ENCODE measurements at places on chromosomes 1 and 21. TPM values are rescaled to one million over a fixed set of nuclear protein-coding genes. Genes with fewer than 3 reads are reported as not detected.

KRTAP22-2 gene
- not detected for total RNA-seq

USH2A gene
- total RNA-seq = under 0.01 TPM

CPLANE2 gene
- 16.7 TPM for total RNA-seq

DNA sequence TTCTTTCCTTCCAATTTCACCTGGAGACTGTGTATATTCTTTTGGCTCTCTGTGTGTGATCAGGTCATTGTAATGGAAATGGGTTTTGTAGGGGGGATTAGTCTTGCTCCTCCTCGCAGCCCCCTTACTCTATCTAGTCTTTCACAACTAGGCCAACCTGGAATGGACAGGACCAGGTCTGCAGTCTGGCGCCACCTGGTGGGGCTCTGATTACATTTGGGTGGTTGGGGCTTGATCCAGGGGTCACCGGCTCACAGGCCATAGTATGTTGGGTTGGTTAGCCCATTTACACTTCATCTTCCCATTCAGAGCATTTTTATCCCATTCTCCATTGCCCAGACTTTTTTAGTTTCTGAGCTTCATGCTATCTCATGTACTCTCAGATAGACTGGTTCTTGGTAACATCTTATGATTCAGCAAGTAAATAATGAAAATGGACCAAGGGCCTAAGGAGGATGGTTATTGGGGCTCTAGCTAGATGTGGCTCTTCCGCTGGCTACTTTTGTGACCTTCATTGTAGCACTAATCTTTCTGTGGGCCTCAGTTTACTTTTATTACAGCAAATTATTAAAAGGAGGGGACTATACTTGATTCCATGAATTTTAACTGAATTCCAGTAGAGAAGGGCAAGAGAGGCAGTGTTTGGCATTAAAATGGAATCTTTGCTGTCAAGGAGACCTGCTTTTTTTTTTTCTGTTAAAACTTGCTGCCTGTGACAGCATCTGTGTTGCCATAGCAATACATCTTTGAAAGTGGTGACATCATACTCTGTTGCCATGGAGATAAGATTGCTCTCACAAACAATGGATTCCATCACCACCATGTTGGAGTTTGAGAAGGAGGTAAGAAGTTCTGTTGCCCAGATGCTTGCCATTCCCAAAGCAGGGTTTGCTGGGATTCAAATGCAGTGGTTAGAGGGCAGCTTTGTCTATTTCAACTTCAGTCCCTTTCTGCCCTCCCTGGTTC, 150.1 kb downstream of the PLXNA2 start:
- DNase-seq = no peak

DNA sequence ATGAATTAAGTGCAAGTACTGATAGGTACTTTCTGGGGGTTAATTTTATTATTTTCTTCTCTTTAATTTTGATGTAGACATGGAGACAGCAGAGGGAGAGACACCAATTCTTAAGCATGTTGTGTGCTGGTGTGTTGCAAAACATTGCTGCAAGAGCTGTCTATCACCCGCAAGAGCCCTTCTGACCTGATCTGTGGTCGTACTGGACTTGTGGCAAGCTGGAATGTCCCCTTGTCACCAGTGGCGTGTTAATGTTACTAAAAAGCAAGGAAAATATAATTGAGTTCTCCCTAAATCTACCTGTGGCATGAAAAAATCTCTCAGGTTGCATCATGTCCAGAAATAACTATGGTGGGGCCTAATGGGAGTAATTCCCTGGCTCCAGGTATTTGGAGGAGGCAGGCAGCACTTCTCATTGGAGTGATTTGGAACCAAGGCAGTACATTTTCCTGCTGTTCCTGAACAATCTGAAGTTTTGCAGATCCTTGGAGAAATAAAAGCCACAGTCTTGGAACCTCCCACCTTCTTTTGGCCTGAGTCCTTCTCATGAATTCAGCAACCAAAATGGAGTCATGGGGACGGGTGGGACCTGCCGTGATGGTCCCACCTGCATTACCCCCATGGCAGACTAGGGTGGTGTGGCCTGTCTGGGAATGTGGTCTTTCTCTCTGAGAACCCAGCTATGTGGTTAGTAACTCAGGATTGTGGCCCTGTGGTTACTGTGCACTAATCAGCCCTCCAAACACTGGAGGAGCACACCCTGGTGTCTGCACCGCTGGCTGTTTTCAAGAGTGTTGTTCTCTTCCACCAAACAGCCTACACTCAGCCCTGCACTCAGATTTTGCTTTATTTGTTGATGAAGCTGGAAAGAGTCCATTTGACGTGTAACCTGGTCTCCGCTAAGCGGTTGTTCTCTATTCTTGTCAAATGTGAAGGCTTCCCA, 57.4 kb downstream of the GALNT2 start:
- DNase-seq = no peak

- no peak for DNase-seq
These were observed 53.8 kb downstream of the PRDM2 start for GRCh38 chr1:13753636-13754402.
